ENCODE measurements at places on chromosomes 16 and 17.

GRCh38 chr17:4479340-4479981 is 19.2 kb upstream of the SPNS2 start:
- no peak for DNase-seq

DNA sequence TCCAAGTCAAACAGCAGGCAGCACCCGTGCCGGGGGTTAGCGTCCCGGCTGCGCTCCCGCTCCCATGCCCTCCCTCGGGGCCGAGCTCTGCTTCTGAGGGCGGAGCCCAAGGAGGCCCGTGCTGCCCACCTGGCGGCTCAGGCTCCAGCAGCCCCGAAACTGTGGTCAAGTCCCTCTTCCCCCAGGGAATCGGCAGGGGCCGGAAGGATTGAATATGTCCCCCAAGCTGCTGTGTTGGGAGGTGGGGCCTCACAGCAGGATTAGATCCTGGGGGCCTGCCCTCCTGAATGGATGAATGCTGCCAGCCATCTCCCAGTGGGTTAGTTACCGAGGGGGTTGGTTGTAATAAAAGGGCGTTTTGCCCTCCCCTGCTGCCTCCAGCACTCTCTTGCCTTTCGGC is 33.9 kb downstream of the MAP2K3 start:
- DNase-seq: no peak

DNA sequence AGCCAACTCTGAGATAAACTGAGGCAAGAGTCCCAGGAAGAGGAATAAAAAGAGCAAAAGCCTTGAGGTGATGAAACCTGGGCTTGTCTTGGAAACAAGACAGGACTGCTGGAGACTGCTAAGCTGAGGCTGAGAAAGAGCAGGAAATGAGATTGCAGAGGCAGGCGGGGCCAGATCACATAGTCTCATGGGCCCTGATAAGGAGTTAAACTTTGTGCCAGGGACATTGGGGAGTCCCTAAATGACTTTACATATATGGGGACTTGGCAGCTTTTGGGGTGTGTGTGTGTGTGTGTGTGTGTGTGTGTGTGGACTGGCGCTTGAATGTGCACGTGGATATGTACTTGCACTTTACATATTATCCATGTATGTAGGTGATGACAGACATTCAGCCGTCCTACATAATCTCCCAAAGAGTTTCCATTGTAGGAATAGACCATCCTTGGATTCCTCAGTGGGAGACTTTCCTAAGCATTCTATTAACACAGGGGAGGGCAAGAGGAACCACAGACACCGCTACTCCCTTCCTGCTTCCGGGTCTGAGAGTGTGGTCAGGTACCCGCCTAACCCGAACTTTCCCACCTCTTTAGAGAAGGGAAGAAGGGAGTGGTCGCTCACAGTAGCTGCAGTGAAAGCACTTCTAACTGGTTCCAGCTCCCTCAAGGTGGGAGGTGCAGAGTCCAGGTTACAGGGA is 123.1 kb downstream of the LYRM1 start:
- DNase-seq: no peak

GRCh38 chr17:3866276-3866675 is 20.2 kb upstream of the NCBP3 start:
- no peak for DNase-seq

DNA sequence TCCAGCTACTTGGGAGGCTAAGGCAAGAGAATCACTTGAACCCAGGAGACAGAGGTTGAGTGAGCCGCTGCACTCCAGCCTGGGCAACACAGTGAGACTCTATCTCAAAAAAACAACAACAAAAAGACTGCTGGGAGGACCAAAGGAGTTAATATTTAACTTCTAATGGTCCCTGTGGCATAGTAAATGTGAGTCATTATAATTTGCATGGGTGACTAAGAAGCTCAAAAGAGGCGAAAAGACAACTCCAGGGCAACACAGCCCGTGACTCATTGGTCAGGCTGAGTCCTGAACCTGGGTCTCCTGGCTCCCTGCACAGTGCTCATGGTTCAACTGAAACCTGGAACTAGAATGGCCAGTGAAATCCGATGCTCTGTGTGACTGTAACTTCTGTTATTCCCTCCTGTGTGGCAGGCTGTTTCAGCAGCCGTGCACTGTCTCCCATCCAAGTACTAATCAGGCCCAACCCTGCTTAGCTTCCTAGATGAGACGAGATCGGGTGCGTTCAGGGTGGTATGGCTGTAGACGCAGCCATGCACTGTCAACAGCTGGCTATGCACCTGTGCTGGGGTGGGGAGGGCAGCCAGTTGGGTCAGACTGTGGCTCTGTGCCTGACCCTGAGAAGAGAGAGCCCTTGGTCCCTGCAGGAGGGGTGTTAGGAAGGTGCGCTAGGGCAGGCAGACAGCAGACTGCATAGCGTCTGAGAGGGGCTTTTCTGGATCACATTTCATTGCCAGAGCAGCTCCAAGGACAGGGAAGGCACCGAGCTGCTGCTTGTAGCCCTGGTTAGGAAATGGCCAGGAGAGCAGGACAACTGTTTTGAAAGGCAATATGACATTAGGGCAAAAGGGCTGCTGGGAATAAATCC is 14.5 kb upstream of the GPRC5C start:
- peak; percentile 1 for DNase-seq

DNA sequence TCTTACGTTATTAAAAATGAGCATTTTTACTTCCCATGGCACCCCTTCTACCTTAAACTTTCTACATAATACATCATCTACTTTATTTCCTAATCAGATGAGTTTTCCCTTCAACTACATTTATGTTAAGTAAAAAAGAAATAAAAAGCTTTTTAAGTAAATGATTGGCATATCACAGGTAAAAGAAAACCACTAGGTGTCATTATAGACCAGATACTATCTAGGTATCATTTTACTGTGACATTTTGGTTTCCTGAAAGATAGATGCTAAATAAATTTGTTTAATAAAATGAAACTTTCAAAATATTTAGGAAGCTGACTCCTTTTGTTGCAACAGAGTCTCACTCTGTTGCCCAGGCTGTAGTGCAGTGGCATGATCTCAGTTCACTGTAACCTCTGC is 3.8 kb upstream of the CMTM1 start:
- DNase-seq: no peak

- DNase-seq: no peak
Observed at GRCh38 chr17:81994593-81995462, 17.4 kb downstream of the ASPSCR1 start.

DNA sequence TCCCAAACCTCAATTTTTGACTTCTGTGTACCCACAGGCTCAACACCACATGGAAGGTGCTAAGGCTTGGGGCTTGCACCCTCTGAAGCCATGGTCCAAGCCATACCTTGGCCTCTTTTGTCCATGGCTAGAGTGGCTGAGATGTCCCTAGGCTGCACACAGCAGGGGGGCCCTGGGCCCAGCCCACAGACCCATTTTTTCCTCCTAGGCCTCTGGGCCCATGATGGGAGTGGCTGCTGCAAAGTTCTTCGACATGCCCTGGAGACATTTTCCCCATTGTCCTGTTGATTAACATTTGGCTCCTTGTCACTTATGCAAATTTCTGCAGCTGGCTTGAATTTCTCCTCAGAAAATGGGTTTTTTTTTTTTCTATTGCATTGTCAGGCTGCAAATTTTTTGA is 47.0 kb downstream of the TBC1D26 start:
- DNase-seq: no peak

- no peak for DNase-seq
Observed at GRCh38 chr17:44362459-44362948, 1.1 kb downstream of the FAM171A2 start.

DNA sequence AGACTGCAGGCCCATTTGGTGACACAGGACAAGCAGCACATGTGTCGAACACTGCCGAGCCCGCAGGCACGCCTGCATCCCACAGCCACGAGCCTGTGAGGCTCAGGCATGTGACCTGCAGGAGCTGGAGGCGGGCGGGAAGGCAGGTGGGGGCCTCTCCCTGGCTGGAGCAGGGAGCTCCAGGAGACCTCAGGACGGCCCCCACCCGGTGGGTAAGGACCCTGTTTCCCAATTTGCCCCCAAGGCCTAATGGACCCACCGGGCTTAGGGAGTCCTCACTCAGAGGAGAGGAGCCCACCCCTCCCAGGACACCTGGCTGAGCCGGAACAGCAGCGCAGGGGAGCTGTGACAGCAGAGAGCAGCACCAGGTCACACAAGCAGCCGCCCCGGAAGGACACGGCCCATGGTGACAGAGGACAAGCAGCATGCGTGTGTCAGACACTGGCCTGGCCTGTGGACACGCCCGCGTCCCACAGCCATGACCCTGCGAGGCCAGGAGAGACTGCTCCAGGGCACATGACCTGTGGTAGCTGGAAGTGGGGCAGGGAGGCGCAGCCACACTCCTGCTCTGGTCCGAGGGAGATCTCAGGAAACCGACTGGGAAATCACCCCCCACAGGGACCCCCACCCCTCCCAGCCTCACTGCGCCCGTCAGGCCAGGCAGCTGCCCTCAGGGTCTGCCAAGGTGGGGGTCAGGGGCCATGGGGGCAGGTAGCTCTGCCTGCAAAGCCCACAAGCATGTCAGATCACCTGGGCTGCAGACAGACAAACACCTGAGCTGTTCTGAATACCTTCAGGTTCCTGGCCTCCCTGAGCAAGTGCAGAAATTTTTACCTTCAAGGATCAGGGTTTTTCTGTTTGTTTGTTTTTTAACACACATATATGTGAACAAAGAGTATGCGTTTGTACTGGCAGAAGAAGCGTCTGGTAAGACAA is 2.4 kb downstream of the SPSB3 start:
- no peak for DNase-seq

DNA sequence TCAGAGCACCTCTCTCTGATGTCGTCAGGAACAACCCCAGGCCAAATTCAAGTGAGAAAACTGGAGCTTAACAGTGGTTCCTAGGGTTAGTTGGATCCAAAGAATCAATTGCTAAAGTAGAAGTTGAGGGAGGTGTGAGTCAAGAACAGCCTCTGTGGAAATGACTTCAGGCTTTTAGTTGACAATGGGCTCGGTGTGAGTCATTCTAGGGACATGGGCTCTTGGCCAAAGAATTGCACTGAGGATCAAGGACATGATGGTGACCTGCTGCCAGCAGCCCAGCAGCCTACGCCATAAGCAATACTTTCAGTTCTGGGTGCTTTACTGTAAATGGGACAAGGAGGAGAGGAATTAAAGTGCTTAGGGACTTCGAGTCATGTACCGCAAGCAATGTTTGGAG is 32.1 kb upstream of the SMURF2 start:
- peak; percentile 79 for DNase-seq

DNA sequence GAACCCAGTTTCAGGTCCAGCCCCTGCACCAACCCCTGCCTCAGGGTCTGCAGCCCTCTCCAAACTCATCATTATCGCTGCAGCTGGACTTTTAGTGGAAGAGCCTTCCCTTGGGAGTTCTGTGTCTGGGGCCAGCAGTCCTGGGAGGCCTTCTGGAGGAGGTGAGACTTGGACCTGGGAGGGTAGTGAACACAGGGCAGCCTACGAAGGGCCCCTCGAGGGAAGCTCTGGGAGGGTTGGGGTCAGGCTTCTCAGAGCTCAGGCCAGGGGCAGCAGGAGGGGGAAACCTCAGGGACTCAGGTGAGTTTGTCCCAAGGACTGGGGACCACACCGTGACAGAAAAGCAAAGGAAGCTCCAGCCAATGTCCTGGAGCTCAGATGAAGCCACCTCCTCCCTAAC is 11.3 kb upstream of the SRRM2 start:
- no peak for DNase-seq

GRCh38 chr17:2875608-2876007 is 79.4 kb downstream of the RAP1GAP2 start:
- DNase-seq: no peak
